ENCODE measurements at places on chromosomes 5 and 9.
A peak's percentile ranks its signal among the peaks of the same experiment; 100 is the strongest.

- no peak for DNase-seq
Measured at GRCh38 chr5:33008751-33009418, 297.8 kb downstream of the NPR3 start.

- no peak for DNase-seq
Measured at GRCh38 chr5:10265245-10266109, 15.4 kb downstream of the CCT5 start.

DNA sequence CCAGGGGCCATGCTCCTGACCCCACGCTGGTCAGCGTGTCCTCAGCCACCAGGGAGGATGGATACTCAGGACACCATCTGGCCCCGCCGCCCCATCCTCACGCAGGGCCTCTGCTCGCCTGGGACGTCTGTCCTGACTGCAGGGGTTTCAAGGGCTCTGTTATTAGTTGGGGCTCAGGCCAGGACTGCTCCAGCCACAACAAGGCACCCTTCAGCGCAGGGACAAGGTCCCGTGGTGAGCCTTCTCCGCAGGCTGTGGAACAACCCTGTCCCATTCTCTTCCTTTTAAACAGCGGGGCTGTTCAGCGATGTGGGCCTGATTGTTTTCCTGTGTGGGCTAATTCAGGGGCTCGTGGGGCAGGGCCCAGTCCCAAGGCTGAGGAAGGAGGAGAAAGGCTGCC lies 61.6 kb downstream of the SEMA4D start:
- DNase-seq: no peak

GRCh38 chr9:23842565-23843129 lies 16.6 kb upstream of the ELAVL2 start:
- DNase-seq: no peak

DNA sequence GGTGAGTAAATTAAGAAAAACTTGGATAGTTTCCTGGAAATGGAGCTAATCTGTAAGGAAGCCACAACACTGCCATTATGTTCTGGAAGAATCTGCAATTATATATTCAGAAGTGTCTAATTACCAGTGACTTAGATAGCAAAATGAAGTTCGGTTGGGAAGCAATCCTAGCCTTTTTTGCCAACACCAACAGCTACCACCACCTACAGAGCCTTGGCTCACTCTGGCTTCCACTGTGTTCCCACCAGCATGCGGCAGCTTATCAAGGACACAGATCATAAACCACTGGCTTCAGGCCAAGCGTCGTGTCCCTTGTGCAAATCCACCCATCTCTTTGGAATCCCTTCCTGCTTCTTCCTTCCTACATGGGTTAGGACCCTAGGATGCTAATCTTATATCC lies 118.0 kb upstream of the PCA3 start:
- no peak for DNase-seq

DNA sequence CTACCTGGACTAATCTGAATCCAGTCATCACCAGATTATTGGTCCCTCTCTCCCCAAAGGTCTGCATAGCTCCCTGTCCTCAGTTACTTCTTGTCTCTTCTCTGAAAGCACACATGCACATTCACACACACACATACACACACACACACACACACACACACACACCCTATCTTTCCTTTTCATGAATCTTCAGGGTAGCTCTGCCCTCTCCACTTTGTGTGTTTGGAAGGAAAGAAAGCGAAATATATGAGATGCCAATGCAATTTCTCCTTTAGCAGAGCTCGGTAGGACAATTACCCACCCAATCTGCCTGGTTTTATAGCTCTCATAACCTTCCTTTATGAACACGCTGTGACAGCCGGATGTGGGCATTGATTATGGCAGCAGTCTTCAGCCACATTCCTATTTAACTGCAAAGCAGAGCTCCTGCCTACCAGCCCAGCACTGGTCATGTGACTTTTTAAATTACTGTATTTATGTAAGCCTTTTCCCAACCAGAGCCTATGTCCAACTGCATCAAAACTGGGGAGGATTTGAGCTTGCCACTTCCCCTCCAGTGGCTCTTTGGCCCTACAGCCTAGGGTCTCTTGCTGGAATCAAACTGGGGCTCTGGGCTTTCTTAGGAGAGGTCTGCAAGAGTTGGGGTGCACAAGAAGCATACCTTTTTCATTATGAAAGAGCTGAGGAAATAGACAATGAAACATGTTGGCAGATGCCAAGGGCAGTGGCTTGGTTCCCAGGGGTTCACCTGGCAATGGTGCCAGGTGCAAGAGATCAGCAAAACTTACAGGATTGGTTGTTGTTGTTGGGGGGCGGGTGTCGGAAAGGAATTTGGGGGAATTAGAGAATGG lies 20.8 kb upstream of the MATR3 start:
- DNase-seq: no peak

DNA sequence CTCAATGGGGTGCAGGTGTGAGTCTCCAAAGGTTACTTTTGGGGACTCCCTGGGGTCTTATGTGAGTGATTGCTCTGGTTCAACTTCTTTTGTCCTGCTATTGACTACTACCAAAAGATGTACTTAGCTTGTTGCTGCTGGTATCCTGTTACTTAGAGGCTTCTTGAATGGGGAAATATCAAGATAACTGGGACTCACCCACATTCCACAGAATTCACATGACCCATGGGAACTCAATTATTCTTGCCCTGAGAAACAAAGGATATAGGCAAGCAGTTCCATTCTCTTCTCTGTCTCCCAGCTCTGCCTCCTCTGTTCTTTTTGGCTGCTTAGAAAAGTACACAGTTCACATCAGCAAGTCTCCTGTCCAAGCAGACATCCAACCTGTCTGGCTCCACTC lies 105.9 kb downstream of the UNC13B start:
- DNase-seq: no peak

DNA sequence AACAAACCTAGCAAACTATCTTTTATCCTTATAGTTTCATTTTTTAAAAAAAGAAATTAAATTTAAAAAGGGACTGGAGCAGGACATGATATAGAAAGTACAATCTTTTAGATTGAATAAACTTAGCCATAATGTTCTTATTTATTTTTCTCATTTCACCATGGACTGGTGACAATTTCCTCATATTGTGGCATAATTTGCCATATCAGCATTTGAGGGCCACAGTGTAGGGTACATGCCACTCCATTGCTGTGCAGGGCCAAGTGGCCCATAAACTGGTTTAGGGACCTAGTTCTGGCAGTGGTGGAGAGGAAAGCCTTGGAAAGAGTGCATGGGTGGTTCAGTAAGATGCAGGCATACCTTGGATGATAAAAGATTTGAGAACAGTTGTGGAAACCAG lies 232.9 kb upstream of the ELL2 start:
- no peak for DNase-seq

DNA sequence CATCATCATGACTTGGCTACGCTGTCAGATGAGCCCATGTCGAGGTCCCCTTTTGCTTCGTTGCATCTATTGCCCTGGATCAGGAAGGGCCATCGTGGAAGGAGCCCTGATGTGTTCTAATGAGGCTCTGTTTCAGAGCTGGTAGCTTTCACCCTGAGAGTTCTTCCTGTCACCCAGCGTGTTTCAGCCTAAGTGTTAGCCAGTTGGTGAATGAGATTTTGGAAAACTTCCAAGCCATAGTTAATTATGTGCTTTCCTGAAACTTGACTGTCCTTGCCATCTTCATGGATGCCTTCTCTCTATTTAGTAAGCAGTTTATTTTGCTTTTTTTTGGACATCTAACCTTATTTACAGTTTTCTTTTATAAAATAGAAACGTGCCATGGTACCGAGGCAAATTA lies 1695.4 kb upstream of the WWC1 start:
- no peak for DNase-seq

- no peak for DNase-seq
Measured at GRCh38 chr9:91346644-91347043, 15.1 kb downstream of the AUH start.

- no peak for DNase-seq
Measured at GRCh38 chr9:93206576-93207155, 22.7 kb downstream of the WNK2 start.

DNA sequence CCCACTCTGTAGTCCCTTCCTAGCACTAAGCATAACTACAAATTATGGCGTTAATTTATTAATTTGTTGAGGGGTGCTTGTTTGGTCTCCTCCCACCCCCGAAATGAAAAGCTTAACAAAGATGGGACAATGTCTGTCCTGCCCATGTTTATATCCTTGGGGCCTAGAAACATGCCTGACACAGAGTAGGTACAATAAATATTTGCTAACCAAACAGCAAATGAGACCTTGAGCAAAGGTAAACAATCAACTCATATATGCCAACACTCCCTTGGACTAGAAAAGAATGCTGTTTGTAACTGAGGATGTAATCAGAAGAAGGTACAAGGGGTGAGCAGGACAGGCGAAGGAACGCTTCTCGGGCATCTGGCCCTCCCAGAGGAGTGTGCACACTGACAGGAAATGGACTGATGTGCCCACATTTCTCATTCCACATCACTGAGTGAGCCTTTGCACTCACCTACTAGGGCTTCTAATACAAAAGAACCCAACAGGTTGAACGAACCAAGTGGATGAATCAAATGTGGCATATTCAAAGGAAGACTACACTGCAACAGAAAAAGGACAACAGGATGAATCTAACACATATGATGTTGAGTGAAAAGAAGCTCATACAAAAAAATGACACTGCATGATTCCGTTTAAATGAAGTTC lies 66.8 kb downstream of the MED27 start:
- no peak for DNase-seq

- no peak for DNase-seq
Measured at GRCh38 chr9:115717711-115718173, 435.8 kb upstream of the PAPPA start.

GRCh38 chr9:104872656-104873488 lies 55.1 kb downstream of the ABCA1 start:
- no peak for DNase-seq

DNA sequence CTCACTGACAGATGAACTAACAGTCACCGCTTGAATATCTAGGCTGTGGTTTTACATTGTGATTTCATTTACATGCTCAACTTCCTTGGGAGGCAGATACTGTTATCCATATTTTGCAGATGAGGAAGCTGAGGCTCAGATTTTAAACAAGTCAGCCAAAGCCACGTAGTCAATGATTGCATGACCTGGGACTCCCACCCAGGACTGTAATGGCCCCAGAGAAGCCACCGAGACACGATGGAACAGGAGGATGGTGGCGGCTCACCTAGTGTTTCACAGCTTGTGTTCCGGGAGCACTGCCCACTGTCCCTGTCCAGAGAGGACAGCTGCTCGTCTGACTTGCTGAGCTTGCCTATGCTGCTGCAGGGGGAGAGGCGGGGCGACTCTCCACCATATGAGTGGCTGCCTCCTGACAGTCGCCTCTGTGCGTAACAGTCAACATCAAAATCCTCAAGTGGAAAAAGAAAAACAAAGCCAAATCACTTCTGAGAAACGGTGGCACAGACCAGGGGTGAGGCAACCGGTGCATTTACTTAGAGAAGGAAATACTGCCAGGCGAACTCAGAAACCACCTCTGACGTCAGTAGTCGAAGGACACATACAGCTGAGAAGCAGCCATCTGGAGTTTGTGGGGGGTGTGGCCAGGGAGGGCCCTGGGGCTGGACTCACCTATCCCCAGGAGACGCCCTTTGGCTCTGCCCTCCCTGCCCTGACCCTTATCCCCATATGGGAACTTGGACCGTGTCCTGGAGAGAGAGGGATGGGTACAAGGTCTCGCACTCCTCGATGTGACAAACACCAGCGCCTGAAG lies 82.5 kb downstream of the PRRT1B start:
- DNase-seq: no peak

GRCh38 chr5:107396351-107396690 lies 274.4 kb downstream of the EFNA5 start:
- no peak for DNase-seq

DNA sequence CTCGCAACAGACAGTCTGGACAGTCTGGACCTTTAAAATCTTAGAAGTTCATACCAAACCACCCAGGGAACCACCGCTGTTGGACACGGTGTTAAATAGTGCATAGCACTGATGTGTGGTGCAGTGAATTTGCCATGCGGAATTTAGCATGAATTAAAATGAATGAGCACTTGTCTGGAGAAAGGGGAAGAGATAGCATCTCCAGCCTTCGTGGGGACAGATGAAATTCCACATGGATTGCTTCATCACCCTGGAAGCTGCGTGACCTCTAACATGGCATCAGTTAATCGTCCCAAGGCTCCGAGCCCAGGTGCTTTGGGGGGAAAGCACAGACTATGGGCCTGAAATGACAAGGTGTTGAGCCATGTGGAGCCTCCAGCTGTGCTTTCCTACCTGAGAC lies 91.4 kb downstream of the ADAMTS16 start:
- no peak for DNase-seq

GRCh38 chr9:37167456-37168047 lies 47.2 kb downstream of the ZCCHC7 start:
- no peak for DNase-seq

GRCh38 chr9:74777136-74777879 lies 110.4 kb downstream of the TRPM6 start:
- peak; percentile 54 for DNase-seq

GRCh38 chr5:1644810-1645571 lies 121.2 kb upstream of the LPCAT1 start:
- peak; percentile 44 for DNase-seq

- DNase-seq: no peak
Measured at GRCh38 chr5:77170196-77170890, 40.1 kb upstream of the PDE8B start.

DNA sequence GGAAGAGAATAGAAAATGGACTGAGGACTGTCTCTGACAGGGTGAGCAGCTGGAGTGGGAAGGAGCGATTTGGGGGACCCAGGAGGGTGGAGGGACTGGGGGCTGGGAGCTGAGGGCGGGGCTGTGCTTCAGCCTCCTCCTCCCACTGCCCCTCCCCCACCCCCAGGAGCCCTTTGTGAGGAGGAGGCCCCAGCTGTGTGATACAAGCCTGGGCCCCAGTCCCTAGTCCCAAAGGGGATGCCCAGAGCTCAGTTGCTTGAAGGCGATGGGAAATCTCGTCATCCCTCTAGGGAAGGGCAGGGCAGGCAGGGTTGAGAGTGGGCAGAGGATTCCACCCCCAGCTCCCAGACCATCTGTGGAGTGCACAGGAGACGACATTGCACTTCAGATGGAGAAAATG lies at the start of gene SPATA31E1:
Gene SPATA31E1 (plus strand): TSS at position 251 of the 400 bp plus-strand sequence. CDS start 15 bp downstream, at position 266.
- no peak for DNase-seq

GRCh38 chr9:26413611-26414010 lies 479.0 kb downstream of the CAAP1 start:
- DNase-seq: no peak

DNA sequence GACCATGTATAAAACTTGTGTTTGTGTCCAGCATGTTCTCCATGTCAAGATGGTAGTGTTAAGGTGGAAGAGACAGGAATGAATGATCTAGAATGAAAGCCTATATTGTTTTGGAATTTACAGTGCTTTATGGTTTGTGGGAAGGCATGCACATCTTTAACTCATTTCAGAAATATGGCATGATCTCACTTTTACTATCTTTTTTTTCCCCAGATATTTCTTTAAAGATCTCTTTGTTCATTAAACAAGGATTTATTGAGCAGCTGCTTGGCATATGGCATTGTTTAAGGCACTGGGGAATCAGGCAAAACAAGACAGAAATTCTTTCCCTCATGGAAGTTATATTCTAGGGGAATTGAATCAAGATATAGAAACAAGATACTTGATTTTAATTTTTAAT lies 51.7 kb downstream of the SLC12A2 start:
- DNase-seq: no peak

DNA sequence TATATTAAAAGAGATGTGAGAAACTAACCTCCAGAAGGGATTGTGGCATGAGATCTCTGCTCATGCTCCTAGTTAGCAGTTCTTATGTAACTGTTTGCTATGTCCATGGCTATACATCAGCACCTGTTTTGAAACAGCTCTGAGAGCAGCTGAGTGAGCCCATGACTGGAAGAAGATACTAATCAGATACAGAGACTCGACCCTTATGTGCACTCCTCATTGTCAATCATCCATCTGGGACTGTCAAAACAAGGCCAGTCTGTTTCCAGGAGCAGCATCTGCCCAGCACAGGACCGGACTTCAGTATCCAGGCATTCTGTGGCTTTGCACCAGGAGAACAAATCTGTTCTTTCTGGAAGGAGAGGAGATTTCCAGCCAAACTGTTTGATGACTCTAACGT lies 77.7 kb downstream of the EFNA5 start:
- DNase-seq: no peak

All from stimulated activated CD8-positive, alpha-beta memory T cell treated with anti-CD3 and anti-CD28 coated beads, Interleukin-4, amount 100 ng/mL, for 4 hours (primary cell).